ENCODE measurements at places on chromosomes 4 and X.
A peak's percentile ranks its signal among the peaks of the same experiment; 100 is the strongest.

DNA sequence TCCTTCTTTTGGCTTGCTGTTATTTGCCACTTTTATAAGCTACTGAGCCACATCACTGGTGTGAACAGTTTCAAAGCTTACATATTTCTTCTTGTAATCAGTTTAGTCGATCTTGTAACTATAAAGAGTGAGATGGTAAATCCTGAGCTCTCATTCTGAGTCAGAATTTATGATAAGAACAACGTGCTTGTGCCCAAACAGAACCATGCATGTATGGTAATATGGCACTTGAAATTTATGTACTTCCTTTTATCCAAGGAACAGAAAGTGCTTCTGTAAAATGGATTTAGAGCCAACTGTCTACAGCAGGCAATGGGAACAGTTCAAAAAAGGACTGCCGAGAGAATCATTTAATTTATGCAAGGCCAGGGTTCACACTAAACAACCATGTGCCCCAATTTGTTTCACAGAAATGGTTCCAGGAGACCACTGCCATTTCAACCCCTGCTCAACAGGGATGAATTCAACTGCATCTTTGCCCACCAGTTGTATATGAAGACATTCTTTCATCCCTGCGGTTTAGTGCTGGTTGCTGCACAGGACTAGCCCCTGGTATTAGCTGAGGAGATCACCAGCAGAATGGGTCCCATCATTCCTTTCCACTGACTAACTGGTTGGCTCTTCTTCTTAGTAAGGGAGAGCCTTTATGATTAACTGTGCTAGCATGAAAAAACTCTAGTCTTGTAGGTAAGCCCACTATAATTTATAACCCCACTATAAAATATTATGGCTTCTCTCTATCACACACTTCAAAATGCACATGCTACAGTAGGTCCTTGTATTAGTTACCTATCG is 162.9 kb upstream of the PGRMC2 start:
- no peak for DNase-seq

DNA sequence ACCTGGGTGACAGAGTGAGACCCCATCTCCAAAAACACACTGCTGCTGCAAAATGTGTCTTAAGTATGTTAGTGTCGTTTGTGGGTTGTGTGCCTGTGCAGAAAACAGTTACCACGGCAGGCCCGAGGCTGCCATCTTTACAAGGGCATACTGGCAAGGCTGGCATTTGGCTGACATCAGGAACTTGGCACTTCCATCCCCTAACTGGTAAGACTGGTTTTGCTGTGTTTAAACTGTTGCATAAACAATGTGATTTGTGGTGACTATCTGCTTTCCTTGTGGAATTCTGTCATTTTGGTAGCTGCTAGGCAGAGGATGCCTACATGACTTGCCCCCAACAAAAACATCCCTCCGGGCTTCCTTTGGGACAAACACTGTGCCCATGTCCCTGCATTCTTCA is 12.3 kb downstream of the LRP2BP start:
- DNase-seq, result no peak

- no peak for DNase-seq
Measured at GRCh38 chr4:26964512-26964911, 103.9 kb downstream of the STIM2 start.

DNA sequence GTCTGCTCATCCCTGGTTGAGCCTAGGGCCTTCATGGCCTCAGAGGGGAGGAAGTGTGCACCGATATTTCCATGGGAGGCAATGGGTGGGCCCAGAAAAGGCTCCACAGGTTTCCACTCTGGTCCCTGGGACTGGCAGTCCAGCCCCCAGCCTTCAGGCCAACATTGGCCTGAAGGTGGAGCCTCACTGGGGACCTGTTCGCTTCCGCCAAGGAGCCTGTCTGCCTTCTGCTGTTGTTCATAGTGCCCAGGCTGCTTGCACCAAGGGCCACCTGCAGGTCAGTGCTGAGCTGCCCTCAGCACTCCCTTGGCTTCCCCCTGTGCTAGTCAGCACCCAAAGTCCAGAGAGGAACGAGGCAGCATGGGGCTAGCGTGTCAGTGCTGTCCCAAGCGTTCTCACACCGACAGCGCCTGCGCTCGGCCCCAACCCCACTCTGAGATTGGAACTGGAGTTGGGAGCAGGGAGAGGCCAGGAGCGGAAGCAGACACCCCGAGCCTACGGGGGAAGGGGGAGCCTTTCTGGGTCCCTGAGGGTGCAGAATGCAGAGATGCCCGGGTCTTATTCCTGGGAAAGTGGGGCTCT is 720.7 kb downstream of the PCDH18 start:
- DNase-seq, result no peak

- no peak for DNase-seq
Measured at GRCh38 chr4:21641696-21642095, 306.9 kb downstream of the KCNIP4 start.

- no peak for DNase-seq
Measured at GRCh38 chr4:51865717-51866116, 22.8 kb downstream of the DCUN1D4 start.

DNA sequence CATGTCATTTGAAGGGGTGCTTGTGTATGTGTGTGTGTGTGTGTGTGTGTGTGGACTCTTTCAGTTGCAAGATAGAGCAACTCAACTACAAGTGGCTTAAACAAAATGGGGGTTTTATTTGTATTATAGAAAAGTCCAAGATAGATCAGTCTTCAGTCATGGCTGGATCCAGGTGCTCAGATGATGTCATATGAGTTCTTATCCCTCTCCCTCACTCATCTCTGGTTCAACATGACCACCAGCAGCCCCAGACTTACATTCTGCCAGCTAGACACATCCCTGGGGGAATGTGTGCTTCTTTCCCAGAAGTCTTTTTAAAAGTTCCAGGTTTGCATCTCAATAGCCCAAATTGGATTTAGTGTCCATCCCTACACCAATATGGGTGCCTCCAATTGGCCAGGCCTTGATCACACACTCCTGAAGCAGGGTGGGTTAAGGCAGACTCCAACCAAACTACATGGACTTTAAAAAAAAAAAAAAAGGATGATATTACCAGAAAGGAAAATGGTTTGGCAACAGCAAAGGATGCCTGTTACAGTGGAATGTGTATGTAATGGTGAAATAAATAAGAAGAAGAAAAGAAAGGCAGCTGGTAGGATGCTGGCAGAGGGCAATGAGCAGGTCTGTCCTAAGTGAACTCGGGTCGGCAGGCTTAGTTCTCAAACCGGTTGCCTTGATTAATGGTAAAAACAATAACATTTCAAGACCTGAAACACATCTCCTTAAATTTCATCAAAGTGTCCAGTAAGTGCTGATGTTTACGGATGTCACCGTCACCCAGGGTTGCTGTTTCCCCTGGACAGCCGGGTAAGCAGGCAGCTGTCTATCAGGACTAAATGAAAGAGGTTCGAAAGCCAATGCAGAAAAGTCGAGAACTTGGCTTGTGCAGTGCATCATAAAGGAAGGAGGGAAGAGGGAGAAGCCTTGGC is 107.7 kb downstream of the SMIM20 start:
- no peak for DNase-seq

- no peak for DNase-seq
Measured at GRCh38 chr4:84479663-84480062, 19.4 kb downstream of the NKX6-1 start.

- no peak for DNase-seq
Measured at GRCh38 chr4:20639346-20639745, 60.9 kb upstream of the PACRGL start.

GRCh38 chr4:154452798-154453346 is 38.7 kb downstream of the DCHS2 start:
- DNase-seq, result no peak

GRCh38 chrX:108312957-108313356 is 125.3 kb downstream of the COL4A6 start:
- DNase-seq, result peak; percentile 21

DNA sequence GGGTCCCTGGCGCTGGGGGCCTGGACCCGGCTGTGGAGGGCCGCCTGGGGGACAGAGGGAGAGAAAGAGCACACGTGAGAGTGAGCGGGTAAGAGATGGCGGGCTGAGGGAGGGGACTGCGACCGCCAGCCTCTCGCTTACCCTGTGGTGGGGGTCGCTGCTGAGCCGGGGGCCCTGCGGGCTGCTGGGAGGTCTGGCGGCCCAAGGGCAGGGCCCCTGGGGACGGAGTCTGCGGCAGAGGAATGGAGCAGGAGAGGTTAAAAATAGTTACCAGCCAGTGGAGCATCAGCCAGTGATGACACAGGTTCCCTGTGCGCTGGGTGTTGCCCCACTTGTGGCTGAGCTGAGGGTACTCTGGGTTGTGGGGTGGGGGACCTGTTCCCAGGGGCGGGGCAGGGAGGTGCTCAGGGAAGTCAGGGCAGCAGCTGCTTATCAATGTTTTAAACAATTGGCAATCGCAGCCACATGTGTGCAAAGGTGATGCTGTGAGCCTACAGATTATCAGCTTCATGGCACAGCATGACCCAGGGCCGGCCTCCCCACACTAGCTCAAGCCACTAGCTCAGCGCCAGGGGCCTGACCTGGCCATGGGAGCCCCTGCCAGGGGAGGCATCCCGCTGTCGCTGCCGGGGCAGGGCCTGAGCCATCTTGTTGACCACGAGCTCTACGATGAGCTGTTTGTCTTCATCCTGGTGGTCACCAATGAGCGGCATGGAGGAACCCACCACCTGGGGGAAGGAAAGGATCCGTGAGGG is 7.5 kb upstream of the TIMP1 start:
- DNase-seq, result no peak

- DNase-seq, result no peak
Measured at GRCh38 chr4:18442957-18443356, 421.4 kb upstream of the LCORL start.

- DNase-seq, result no peak
Measured at GRCh38 chr4:4792466-4792865, 67.0 kb upstream of the MSX1 start.

- DNase-seq, result peak; percentile 71
Measured at GRCh38 chrX:69285881-69286564, 120.8 kb upstream of the PJA1 start.

DNA sequence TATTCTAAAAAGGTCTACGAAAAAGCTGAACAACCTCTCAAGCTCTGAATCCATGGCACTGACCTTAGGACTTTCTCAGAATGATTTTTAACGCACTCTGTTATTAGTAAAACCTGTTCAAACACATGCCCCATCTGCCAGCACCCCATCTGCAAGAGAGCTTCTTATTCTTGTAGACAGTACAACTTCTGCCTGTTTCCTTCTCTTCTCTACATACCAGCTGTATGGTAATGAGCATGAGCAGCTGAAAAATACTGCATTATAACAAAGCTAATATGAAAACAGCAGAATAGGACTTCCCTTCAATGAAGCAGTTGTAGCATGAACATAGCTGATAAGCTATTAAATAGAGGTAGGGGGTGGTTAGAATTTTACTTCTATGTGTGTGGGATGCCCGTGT is 167.9 kb downstream of the FBXW7 start:
- no peak for DNase-seq

DNA sequence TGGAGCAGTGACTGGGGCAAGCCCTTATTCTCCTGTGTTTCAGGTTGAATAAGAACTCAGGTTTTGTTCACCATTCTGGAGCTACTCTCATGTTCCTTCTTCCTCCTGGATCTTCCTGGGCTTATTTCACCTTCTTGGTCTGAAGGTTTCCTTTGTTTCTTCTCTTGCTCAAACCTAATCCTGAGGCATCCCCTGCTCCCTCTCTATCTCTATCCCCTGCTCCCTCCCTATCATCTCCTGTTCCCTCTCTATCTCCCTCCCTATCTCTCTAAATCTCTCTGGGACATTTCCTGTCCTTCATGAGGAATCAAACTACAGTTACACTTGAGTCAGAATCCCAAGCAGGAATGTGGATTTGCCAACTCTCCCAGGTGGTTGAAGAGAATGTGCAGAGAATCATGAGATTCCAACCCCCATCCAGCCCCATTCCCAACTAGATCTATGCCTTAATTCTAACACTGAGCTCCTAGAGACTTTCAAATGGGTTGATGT is 134.9 kb upstream of the ZIC3 start:
- DNase-seq, result no peak

Measured in brain (organoid and tissue), 16 donors.